ENCODE measurements at places on chromosomes 3 and 15. TPM values are rescaled to one million over a fixed set of nuclear protein-coding genes. Genes with fewer than 3 reads are reported as not detected.
A peak's percentile ranks its signal among the peaks of the same experiment; 100 is the strongest.

The EXOG gene
- 13.2 TPM for total RNA-seq

The ITIH1 gene
- 0.47 TPM for total RNA-seq

DNA sequence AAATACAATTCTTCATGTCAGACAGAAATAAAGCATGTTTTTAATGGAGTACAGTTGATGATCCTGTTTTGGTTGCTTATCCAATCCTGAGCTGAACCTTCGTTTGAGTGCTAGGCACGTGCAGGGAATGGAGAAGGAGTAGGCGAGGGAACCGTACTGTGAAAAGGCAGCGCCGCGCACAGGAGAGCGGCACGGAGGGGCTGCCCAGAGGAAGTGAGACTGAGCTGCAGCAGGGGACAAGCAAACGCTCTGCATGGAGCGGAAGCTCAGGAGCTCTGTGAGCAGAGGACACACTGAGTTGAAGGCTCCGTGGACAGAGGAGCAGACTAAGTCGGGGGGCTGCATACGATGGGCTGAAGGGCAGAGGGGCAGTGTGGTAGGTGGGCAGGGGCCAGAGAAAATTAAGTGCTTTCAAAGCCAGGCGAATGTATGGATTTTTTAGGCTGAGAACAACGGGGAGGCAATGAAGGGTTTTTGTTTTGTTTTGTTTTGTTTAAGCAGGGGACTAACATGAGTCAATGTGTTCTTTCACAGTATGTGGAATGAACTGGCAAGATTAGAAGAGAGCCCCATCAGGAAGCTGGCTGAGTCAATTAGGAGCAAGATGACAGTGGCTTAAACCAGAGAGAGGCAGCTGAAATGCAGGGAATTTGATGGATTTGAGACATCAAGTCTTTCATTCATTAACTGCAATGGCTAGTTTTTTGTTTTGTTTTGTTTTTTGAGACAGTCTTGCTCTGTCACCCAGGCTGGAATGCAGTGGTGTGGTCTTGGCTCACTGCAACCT lies 23.8 kb upstream of the TM2D3 start:
- no peak for DNase-seq
- no peaks in the 10 kb centered on the region for H3K4me1 ChIP-seq
- no peak overlapping the region for H3K27ac ChIP-seq
- H3K27me3 ChIP-seq, result no peaks in the 10 kb centered on the region

DNA sequence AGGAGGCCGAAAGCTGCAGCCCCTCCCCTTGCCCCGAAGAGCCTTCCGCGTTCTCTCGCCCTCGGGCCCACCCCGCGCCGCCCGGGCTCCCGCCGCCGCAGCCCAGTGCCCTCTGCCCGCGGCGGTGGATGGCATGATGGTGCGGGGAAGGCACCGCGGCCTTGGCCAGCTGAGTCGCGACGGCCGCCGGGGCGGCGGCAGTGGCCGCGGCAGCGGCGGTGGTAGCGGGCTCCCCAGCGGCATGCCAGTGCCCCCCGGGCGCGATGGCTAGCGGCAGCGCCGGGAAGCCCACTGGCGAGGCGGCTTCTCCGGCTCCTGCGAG lies 1.2 kb downstream of the TLNRD1 start:
- H3K27ac ChIP-seq, result peak overlapping the region; percentile 98
- peaks cover 26% of the 10 kb centered on the region for H3K4me1 ChIP-seq
- peaks cover 61% of the 10 kb centered on the region for H3K36me3 ChIP-seq

DNA sequence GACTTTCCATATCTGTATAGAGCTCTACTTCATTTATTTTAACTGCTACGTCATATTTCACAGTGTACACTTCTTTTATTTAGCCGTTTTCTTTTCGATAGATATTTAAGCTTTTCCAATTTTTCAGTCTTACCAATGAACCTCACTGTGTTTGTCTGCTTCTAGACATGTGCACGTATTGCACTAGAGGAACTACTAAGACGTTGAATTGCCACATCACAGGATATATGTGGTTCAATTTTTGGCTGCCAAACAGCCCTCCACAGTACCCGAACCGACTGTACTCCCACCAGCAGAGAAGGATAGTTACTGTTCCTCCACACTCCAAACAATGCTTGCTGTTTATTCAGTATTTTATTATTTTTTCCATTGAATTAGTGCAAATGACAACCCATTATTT lies 2.0 kb downstream of the NR1I2 start:
- peaks cover 26% of the 10 kb centered on the region for H3K4me1 ChIP-seq
- H3K27me3 ChIP-seq, result no peaks in the 10 kb centered on the region
- H3K4me3 ChIP-seq, result no peak overlapping the region
- no peak overlapping the region for H3K27ac ChIP-seq
- no peaks in the 10 kb centered on the region for H3K36me3 ChIP-seq

- no peaks in the 10 kb centered on the region for H3K27me3 ChIP-seq
- no peaks in the 10 kb centered on the region for H3K4me1 ChIP-seq
- H3K36me3 ChIP-seq, result no peaks in the 10 kb centered on the region
- H3K4me3 ChIP-seq, result no peak overlapping the region
- no peak for DNase-seq
- no peak overlapping the region for H3K27ac ChIP-seq
Observed at GRCh38 chr3:100682056-100682853, 27.0 kb upstream of the TFG start.

DNA sequence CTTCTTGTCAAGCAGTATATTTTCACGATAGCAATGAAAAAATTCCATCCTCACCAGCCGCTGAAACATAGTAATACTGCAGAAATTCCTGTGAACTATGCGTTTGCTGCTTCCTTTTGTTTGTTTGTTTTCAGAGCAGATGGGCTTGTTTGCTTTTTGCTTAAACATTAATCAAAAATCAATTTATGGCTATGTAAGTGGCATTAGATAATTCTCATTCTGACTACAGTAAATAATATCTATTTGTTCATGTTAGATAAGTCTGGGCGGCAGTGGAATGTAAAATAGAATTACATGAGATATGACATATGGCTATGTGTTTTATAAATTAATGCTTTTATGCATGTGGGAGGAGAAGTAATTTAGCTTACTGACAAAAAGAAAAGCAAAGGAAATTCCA lies 163.7 kb downstream of the PGPEP1L start:
- H3K27me3 ChIP-seq, result no peaks in the 10 kb centered on the region
- H3K4me3 ChIP-seq, result no peak overlapping the region
- DNase-seq, result no peak
- H3K4me1 ChIP-seq, result peaks cover 42% of the 10 kb centered on the region
- H3K27ac ChIP-seq, result peak overlapping the region; percentile 9

DNA sequence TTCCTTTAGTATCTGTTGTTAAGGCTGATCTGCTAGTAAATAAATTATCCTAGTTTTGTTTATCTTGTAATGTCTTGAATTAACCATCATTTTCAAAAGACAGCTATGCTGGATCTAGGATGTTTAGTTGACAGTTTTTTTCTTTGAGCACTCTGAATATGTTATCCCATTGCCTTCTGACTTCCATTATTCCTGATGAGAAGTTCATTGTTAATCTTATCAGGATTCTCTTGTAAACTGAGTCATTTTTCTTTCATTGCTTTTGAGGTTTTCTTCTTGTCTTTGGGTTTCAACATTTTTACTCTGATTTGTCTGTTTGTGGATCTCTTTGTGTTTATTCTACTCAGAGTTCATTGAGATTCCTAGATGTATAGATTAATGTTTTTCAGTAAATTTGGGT lies 157.7 kb downstream of the WNT7A start:
- H3K27ac ChIP-seq, result no peak overlapping the region
- no peaks in the 10 kb centered on the region for H3K36me3 ChIP-seq
